ENCODE measurements at places on chromosomes 6 and 20.

GRCh38 chr6:149499066-149499465 is 14.3 kb upstream of the ZC3H12D start:
- DNase-seq, result no peak

GRCh38 chr20:40980828-40981310 is 47.8 kb upstream of the TOP1 start:
- no peak for DNase-seq

DNA sequence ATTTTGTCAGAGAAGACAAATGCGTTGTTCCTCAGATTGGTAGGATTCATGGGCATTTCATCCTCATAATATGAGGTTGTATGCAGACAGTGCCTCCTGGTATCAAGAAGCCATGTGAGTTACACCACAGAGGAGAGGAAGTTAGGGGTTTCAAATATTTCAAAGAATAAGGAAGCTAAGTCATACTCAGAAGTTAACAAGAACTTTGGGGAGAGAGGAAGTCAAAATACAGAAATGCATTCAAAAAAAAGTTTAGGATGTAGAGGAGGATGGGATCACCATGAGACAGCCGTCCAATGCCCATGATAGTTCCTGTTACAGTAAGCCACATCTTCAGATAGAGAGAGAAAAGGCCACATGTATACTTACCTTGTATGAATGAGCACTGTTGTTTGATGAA is 22.3 kb downstream of the HLA-DOB start:
- peak; percentile 74 for DNase-seq

- peak; percentile 35 for DNase-seq
Measured at GRCh38 chr6:37130704-37131103, 39.2 kb upstream of the PIM1 start.
